ENCODE measurements at places on chromosomes 5 and 9. TPM values are rescaled to one million over a fixed set of nuclear protein-coding genes. Genes with fewer than 3 reads are reported as not detected.

- no peak for DNase-seq
These were observed 34.0 kb downstream of the PTPN3 start for GRCh38 chr9:109463924-109464625.

DNA sequence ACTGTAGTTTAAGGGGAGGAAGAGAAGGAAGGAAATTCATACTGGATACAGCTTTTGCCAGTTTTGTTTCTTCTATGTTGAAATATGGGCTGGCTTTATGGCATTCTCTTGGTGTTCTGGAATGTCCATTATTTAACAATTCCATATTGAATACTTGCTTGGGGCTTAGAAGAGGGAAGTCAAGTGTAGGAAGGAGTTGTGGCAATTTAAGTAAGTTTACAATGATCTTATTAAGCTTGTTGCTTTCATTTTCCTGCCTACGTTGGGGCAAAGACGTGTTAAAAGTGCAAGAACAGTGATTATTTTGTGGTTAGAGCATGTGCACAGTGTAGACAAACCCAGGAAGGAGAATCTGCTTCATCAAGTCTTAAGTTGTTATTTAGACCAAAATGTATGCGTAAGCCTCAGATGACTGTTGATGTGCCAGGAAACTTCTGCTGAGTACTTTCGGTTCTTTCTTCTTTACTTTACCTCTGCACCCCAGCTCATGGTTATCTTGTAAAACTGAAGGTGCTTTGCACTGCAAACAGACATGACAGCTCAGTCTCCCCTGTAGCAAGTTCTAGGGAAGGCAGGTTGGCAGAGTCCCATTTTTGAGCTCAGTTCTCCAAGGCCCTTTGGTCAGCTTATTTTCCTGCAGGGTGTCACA lies 75.8 kb downstream of the F2RL2 start:
- no peak for DNase-seq

- no peak for DNase-seq
These were observed 315.5 kb downstream of the SLIT3 start for GRCh38 chr5:168985454-168985853.

- no peak for DNase-seq
These were observed 198.7 kb downstream of the GNA14 start for GRCh38 chr9:77449240-77450084.

DNA sequence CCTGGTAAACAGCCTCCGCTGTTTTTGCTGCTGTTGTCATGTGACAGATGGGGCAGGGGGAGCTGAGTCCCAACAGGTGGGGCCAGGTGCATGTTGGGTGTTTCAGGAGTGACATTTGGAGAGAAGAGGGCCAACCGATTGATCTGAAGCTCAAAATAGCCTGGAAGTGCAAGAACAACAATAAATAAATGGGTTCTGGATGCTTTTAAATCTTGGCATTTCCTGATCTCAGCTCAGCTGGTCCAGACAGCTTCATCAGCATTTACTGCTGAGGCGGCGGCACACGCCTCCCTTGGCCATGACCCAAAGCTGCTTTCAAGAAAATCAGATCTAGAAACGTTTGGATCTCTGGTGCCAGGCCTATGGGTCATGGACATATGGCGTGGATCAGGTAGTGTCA lies 70.5 kb downstream of the PPARGC1B start:
- DNase-seq, result no peak

SLC6A19 gene
- polyA plus RNA-seq, result 83.3 TPM

GRCh38 chr5:159881967-159882366 lies 34.3 kb upstream of the ADRA1B start:
- no peak for DNase-seq

DNA sequence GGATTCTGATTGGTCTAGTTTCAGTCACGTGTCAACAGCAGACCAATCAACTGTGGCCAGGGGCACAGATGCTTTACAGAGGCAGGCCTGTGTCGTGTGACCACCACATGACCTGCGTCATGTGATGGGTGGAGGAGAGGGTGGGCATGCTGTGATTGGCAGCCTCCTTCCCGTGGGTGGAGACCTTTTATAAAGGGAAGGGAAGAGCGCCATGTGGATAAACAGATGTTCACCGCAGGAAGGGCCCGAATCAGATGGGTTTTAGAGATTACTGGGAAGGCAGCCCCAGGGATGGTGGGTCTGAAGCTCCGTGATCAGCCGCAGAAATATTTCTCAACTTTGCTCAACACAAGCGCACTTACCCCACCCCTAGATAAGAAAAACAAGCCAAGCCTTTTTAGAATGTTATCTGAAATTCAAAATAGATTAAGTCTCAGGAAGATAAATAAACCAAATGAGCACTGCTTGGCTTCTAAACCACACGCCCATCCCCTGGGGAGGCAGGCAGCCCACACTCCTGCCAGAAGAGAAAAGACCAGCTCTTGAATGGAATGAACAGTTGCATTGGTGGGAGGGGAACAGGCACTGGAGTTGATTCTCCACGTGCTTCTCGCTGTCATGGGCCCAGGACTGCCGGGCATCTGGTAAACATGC lies 43.6 kb downstream of the ROPN1L start:
- no peak for DNase-seq

- DNase-seq, result no peak
These were observed 99.3 kb downstream of the CDK5RAP2 start for GRCh38 chr9:120480707-120481106.

GRCh38 chr9:101705135-101705661 lies 33.2 kb downstream of the GRIN3A start:
- no peak for DNase-seq

GRCh38 chr5:128052780-128053179 lies 30.8 kb upstream of the SLC12A2 start:
- DNase-seq, result no peak

- DNase-seq, result no peak
These were observed 198.6 kb downstream of the TLE1 start for GRCh38 chr9:81490605-81491331.

GRCh38 chr9:109417054-109417453 lies 81.1 kb downstream of the PTPN3 start:
- no peak for DNase-seq

DNA sequence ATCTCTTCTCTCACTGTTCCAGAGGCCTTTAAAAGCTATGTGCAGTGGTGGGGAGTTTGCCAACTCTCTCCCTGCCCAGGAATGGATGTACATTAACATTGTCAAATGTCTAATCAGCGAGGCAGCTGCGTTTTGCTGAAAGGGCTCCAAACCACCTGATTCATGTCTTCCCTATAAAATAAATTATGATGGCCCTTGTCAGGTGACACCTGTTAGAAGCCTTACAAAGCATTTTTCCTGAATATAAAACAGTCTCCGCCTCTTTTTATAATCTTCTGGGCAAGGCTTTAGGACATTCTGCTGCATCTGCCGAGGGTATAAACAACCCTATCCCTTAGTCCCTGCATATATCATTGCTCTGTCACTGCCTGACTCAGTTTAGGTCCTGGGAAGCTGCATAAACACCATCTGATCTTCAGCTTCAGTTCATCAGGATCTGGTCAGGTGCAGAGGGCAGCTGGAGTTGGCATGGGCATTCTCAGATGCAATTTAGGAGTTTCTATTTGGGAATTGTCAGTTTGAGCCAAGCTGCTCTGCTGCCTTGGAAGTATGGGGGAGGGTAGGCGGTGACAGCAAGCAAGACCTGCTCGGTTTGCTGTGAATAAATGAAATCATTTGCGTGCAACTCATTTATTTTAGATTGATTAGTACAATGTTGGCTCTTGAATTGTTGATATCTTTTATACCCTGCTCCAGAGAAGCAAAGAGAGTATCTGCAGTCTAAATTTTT lies 103.5 kb downstream of the ACER2 start:
- DNase-seq, result no peak

DNA sequence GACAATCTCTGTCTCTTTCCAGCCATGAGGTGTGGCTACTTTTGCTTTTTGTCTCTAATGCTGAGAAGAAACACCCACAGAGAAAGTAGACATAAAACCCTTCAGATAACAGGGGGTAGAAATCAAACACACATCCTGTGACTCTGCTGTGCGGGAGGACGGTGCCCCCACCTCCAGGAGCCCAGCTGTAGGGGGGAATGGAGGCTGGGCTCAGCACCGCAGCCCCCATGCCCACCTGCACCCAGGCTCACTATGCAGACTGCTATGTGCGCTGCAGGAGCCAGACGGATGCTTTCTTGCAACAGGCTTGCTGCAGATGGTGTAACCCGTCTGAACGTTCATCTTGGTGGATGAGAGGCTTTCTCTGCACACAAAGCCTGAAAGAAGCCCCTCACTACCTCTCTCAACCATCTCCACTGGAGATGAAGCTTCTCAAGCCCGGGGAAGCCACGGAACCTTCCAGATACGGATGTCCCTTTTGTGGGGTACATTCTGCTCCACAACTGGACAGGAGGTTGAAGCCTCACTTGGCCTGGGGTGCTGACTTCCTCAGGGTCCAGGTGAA lies 207.2 kb downstream of the GADD45G start:
- DNase-seq, result no peak

Data from renal cortex interstitium (tissue), 15 donors.